Anterior cingulate cortex (tissue), 58 donors: ENCODE measurements at places on chromosomes 4 and X.

DNA sequence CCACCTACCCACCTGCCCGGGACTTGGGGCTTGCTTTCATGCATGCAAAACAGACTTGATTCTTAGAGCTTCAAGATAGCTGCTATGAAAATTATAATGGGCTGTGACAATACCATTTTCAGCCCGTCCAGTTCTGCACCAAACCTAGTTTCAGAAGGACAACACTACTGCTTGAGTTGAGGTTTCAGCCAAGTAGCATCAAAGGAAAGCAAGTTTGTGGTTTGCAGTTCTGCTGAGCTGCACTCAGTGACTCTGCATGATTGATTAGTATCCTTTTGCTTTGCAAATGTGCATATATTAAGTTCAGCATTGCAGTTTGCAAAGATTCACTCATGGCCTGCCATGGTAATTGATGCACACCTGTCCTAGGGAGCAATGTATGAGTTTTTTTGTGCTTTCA, 442.7 kb downstream of the RPA4 start:
- DNase-seq: no peak

- no peak for DNase-seq
Observed at GRCh38 chrX:103503163-103503852, 16.0 kb downstream of the RAB40A start.

DNA sequence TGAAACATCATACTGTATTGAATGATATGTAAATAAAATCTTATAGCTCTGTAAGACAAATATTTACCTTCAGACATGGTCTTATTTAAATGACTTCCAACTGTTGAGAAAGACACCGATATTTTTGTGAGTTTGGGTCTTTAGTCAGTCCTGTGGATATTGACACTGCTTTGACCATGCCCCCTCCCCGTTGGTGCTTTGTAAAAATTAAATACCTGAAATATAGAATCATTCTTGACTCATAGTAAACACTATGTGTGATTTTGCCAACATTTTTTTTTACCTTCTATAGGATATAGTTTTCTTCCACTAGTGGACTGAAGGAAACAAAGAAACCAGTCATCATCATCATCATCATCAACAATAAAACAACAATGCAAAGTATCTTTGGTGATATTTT, 114.3 kb upstream of the HS3ST1 start:
- DNase-seq: no peak

- no peak for DNase-seq
Observed at GRCh38 chr4:164039482-164039881, 545.0 kb downstream of the TMA16 start.

DNA sequence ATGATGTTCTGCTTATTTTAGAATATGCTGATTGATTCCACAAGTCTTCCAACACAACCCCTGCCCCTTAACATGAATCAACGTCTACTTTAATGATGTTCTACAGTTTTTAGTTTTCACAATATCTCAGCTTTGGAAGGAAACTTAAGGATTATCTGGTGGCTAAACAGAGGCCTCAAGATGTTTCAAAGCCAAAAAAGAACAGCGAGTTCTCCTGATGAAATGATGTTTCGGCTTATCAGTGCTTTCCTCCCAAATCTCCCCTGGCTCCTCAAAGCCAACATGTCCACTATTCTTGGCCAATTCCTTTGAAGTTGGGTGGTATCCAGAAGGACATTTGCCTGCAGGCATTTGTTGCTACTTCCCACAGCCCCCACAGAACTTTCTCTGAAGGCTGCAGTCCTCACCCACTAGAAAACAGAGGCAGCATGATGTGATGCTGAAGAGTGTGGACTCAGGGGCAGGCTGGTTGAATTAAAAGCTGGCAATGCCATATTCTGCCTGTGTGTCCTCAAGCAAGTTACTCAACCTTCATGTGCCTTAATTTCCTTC, 87.3 kb downstream of the ADGRG4 start:
- no peak for DNase-seq

DNA sequence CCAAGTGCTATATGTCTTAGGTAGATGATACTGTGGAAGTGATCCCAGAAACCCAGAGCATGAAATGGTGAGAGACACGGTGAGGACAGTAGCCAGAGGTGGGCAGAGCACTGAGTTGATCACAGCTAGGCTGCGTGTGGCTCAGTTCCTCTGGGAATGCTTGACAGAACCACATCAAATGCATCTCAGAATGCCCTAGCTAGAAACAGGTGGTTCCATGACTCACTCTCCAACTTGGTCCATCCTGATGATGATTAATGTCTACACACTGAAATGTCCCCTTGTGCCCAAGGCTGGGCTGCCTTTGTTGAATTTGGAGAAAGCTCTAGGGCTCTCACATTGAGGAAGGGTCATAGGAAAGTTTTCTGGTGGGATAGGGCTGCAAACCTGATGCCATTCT, 113.6 kb downstream of the ZNF518B start:
- no peak for DNase-seq

GRCh38 chr4:124970011-124970410, 257.5 kb upstream of the ANKRD50 start:
- DNase-seq: no peak

- no peak for DNase-seq
Observed at GRCh38 chr4:32697281-32697814, 1977.2 kb downstream of the PCDH7 start.

DNA sequence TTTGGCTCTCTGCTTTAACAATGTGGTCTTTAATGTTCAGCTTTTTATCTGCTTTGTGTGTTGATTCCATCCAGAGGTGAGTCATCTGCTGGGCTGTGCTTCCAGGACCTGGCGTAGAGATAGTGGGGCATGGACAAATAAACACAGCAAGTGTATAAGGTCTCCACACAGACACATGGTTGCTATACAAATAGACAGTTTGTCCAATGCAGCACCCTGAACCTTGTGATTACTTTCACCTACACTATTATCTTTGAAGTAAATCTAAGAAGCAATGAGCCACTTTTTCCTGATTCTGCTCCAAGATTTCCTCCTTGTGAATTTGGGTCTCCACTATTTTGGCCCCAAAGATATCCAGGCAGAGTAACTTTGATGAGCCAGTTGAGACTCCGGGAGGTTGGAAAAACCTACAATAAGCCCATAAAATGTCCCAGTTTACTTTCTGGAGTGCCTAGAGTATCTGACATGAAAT, 12.1 kb downstream of the PPARGC1A start:
- DNase-seq: no peak

DNA sequence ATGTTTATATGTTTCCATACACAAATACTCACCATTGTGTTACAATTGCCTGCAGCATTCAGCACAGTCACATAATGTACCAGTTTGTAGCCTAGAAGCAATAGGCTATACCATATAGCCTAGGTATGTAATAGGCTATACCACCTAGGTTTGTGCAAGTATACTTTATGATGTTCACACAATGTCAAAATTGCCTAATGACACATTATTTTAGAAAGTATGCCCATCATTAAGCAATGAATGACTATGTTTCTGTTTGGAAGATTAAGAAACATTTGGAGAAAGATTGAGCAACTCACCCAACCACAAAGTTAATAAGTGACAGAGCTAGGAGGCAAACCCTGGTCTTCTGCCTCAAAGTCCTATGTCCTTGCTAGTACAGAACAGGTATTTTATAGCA, 96.8 kb upstream of the GRIA3 start:
- no peak for DNase-seq

- no peak for DNase-seq
Observed at GRCh38 chr4:38995660-38996005, 36.6 kb downstream of the TMEM156 start.

GRCh38 chrX:71453056-71453455, 79.8 kb upstream of the OGT start:
- no peak for DNase-seq

DNA sequence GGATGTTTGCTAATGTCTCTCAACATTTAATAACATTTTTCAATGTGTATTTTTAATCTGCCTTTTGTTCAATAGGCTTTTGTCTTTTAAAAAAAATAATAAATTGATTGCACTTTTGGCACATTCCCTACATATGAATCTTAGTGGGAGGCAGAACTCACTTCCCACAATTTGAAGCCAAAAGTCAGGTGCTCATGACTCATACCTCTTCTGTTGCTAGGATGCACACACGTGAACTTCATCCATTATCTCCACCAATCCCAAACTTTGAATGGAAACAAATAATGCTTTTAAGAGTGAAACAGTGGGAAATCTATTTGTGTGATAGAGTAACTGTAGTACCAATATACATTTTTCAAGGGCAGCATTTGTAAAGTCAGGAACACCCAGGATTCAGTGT, 260.5 kb downstream of the IQCM start:
- no peak for DNase-seq

DNA sequence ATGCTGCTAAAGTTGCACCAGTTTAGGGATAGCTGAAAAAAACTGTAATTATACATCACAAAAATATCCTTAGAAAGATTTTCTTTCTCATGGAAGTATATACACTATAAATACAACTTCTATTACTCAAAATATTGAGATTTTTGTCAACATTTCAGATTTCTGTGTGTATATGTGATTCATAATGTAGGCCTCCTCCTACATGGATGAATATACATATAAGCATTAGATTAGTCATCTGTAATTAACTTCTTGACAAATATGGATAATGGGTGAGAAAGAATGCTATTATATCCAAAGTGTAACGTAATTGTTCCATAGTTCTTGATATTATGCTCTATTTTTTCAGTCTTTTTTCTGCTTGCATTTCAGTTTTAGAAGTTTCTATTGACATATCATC, 124.9 kb downstream of the CBLL2 start:
- no peak for DNase-seq

DNA sequence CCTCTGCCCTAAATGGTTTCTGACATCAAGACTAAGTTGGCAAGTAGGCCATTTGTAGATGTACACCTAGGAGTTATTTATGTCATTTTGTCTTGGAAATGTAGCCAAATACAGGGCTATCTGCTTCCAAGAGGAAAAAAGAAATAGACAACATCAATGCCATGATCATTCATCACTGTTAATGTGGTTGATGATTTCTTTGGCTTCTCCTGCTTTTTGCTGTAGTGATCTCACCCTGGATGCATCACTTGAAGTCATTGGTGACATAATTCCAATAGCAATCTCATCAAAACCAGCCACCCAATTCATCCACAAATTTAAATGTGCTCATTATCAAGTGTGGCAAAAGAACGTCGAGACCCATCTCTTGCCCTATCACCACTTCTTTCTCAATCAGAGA, 222.6 kb upstream of the PPARGC1A start:
- DNase-seq: no peak

- DNase-seq: no peak
Observed at GRCh38 chr4:175282407-175282806, 364.2 kb downstream of the ADAM29 start.

DNA sequence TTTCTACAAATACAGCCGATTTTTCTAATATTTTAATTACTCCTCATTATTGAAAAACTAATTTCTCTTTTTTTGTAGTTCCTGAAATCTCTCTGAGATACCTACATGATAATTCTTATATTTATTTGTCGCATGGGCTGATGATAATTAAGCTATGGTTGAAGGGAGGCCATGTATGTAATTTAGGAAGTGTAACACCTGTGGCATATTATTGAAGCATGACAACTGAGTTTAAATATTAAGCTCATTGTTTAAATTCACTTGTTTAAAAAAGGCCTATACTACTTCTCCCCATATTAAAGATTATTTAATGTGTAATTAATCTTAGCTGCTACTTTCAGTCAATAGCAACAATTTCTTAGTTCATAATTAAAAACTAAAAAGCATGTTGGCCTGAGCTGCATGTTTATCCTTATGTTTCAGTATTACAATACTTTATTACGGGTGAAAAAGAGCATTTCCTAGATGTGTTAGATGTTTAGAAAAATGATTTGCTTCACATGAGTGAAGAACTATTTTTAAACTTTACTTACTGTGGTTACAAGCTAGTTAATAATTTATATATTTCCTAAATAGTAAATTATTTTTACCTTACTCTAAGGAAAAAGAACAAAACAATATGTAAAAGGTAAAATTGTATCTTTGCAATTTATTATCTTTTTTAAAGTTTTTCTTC, 122.4 kb downstream of the RAP1GDS1 start:
- no peak for DNase-seq

GRCh38 chr4:177171588-177171987, 138.1 kb upstream of the NEIL3 start:
- no peak for DNase-seq

GRCh38 chrX:140766024-140766611, 56.6 kb downstream of the LINC00632 start:
- DNase-seq: peak; percentile 6

DNA sequence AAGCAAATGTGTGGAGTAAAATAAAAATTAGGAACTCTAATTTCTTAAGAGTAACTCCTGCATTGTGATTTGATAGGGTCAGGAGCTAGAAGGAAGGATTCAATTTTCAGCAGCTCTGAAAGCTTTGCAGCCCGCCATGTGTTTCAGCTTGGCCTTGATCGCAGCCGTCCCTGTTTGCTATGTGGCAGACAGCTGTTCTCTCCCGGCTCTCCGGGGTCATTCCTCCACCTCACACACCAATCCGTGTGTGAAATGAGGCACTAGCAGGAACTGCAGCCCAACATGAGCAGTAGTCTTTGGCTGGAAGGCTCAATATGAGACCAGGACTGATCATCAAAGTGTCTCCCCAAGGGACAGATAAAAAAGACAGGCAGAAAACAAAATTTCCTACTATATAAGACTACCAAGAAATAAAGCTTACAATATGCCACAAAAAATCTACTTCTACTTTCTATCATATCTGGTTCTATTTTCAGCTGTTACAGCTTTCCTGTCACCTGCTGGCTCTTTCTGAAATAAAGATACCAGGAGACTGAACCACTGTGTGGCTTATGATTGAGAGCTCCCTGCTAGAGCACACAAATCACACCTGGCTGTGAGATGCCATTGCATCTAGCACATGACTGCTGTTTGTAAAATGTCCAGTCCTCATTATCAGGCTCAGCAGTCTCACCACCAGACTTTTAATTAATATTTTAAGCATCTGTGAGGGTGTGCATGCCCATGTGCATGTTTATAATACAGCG, 44.1 kb upstream of the SEC24B start:
- no peak for DNase-seq

- no peak for DNase-seq
Observed at GRCh38 chrX:48937054-48937907, 18.5 kb upstream of the PIM2 start.

DNA sequence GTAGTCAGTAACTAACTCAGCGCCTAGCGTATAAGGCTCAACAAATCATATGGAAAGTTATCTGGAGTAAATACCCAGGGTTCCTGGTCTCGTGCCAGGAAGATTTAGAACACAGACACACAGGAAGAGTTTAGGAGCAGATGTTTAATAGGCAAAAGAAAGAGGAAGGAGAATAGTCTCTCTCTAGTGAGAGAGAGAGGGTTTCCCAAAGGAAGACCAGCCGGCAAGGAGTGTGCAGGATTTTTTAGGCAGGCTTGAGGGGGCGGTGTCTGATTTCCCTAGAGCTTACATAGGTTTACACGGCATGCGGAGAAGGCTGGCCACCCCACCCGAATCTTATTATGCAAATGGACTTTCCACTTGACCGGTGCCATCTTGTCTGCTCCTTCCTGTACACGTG, 284.0 kb upstream of the FRG1 start:
- no peak for DNase-seq

DNA sequence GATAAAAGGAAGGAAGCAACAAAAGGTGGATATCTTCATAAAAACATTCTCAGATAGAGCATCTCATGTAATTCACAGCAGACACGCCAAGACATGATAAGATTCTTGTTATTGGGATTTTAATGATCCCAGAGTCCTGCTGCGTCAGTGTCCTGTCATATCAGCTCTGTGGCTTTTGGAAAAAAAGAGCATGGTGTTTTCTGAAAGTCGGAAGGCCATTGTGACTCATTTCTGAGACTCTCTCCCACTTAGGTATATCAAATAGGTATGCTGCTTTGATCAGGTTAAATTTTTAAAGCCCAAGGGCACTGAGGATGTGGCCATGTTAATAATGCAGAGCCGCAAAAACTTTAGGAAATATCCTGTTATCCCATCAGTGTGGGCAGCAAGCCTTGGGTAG, 481.0 kb downstream of the KCNIP4 start:
- DNase-seq: no peak
